Mucosa of descending colon (tissue), 3 donors: ENCODE measurements at places on chromosomes 7 and 10.

GRCh38 chr7:131057015-131057793 lies 270.5 kb upstream of the MKLN1 start:
- no peak for DNase-seq

- DNase-seq = no peak
These were observed 54.1 kb upstream of the NXPH1 start for GRCh38 chr7:8379264-8379663.

DNA sequence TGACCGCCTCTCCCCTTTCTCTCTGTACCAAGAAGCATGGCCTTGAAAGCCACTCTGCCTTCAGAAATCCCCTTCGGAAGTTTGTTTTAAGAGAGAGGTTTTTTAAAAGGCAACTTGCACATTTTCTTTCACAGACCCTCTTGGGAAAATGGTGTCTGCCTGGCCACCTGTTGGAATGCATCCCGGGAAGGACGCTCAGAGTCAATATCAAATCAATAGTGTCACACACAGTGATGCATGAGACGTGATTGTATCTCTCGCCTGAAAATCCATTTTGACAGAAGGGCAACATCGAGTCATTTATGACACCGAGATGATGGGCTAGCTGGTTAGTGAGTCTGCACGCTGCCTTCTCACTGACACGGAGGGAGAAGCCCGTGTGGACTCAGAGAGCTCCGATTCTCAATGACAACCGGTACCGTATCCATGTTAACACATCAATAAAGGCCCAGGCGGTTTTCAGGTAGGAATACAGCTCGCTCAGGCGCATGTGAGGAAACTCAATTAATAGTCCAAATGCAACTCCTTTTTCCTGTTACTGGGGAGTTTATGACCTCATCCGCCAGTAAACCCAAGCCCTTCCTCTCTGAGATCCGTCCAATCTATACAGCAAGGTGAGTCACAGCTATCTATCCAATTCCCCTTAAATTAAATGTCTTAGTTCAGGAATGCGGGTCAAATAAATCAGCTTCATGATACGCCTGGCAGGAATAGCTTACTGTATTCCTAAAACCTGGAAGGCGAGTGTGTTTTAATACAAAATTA lies 621.5 kb upstream of the MKI67 start:
- no peak for DNase-seq

- DNase-seq = no peak
These were observed 572.2 kb downstream of the INHBA start for GRCh38 chr7:41130561-41131236.

GRCh38 chr7:150451833-150452461 lies 1.5 kb downstream of the GIMAP8 start:
- DNase-seq = no peak

- no peak for DNase-seq
These were observed 87.3 kb upstream of the SEC61G start for GRCh38 chr7:54846273-54846672.
